ENCODE measurements at places on chromosomes 12 and 14. TPM values are rescaled to one million over a fixed set of nuclear protein-coding genes. Genes with fewer than 3 reads are reported as not detected.

TPH2 gene
- not detected for total RNA-seq

SYNJ2BP gene
- total RNA-seq: 23.5 TPM

SIX4 gene
- 6.9 TPM for total RNA-seq

GPRC5A gene
- 5.0 TPM for total RNA-seq

OLR1 gene
- total RNA-seq: not detected

NKX2-1 gene
- total RNA-seq: not detected

SYNE3 gene
- 12.7 TPM for total RNA-seq

ASPG gene
- total RNA-seq: not detected

HPD gene
- not detected for total RNA-seq

SLC5A8 gene
- not detected for total RNA-seq
